ENCODE measurements at places on chromosomes 7 and 10.

- DNase-seq: peak; percentile 21
These were observed 28.2 kb upstream of the ADCYAP1R1 start for GRCh38 chr7:31023877-31024276.

DNA sequence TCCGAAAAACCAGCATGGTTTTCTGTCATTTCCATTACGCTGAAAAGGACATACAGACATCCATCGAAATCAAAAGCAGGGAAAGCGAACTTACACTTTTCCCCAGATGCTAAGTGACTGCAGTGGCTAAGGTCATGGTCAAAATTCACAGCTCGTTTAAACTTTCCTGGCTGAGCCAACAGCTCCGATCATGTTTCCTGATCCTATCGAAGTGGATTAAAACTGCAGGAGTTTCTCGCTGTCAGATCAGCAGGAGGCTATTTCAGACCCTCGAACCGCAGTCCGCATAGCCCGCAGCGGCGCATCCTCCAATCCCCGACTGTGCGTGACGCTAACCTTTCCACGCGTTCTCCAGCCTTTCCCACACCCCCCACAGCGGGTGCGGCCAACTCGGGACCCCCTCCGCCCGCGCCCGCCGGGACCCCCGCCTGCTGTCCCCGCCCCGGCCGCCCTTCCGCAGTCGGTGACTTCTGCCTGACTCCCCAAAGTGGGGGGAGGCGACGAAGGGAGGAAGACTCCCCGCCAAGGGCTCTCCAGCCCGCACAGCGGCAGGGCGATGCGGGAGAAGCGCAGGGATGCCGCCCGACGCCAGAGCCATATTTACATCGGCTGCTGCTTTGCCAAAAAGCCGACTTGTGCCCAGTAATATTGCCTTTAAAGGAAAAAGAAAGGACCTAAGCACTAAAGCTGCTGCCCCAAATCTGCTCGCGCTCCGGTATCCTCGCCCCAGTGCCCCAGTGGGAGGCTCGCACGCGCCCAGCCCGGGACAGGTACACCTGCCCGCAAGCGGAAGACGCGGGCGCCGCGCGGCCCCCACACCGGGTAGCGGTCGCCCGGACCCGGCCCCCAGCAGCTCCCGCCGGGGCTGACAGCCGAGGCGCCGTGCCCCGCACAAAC, 1.2 kb downstream of the PIP4K2A start:
- peak; percentile 44 for DNase-seq

DNA sequence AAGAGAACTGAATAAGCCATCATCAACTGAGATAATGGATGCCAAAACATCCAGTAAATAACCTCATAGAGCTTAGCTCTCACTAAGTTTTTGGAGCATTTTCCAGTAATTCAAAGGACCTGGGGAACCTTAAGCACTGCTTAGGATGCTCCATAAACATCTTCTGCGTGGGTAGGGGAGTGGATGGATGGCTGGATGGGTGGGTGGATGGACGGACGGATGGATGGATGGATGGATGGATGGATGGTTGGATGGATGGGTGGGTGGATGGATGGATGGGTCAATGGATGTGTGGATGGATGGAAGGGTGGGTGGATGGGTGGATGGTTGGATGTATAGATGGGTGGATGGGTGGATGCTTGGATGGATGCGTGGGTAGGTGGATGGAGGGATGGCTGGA, 9.0 kb downstream of the CYP2E1 start:
- no peak for DNase-seq

DNA sequence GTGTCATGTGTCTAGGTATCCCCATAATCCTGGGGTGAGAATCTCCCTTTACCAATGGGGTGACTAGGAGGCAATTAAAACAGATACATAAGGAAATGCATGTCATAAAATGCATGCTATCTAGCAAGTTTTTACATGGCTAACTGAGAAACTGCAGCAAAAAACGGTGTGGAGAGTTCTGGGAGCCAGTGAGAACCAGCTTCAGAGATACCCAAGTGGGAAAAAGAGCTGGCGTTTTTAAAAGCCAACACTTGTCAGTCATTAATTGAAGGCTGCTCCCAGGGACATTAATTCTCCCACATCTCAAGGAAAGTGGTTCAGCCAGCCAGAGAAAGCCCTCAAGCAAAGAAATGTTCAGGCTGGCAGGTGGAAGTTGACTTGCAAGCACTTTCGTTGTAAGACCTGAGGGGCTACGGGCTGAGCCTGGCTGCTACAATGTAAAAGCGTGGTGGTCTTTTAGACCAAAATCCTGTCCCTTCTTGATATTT, 28.1 kb downstream of the ST8SIA6 start:
- no peak for DNase-seq

DNA sequence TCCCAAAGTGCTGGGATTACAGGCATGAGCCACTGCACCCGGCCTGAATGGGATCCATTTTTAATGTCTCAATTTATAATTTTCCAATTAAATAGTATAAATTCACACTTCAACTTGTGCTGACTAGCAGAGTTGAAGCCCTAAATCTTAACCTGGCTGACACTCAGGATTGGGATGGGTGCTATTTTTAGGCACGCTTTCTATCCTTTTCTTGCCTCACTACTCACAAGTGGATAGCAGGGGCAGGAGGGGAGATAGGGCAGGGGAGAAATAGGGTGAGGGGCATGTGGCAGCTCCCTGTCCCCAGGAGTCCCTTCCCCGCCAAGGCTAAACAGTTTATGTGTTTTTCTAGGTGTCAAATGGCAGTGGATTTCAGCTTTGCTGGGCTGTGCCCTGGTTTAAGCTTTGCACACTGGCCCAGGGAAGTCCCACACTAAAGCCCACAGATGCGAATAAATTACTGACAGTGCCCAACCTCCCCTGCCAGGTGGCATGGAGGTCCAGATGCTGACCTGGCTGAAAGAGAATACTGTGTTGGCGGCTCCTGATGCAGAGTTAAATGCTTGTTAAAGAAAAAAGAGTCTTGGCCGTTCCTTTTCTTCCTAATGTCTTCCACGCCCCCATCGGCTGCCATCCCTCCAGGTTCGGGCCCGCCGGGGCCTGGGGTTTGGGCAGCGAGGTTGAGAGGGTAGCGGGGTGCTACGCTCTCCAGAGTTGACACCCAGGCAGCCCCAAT, 36.2 kb upstream of the EFCAB10 start:
- DNase-seq: no peak

DNA sequence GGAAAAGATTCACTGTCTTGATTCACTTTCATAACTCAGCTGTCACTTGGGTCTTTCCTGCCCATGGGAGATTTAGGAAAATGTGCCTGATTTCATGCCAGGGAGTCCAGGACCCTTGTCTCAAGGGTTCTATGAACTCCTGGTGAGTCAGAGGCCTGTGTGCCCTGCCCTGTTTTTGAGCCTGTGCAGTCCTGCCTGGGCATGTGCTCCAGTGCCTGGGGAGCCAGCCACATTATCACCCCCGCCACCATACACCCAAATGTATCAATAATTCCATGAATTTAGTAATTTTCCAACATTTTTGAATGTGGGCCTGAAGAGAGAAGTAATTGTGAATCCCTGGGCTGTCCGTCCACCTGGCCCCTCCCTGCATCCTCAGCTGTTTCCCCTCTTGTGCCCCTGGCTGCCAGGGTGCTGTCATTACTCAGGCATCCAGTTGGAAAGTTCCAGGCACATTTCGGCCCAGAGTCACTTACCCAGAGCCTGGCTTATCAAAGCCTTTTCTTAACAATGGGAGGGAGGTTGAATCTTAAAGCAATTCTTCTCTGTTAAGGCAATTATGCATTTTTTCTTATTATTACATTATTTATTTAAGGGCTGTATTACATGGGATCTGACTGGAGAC, 287.8 kb upstream of the CDC14C start:
- no peak for DNase-seq

Data from CD4-positive, alpha-beta T cell treated with Interleukin-12 subunit alpha and Interleukin-12 subunit beta, for 1 hour (primary cell).